GM18507 (cell line): ENCODE measurements at places on chromosomes 1 and 21.

GRCh38 chr1:57300186-57300585 lies 123.7 kb downstream of the DAB1 start:
- DNase-seq = no peak

GRCh38 chr1:210597555-210598134 lies 268.9 kb downstream of the HHAT start:
- no peak for DNase-seq

DNA sequence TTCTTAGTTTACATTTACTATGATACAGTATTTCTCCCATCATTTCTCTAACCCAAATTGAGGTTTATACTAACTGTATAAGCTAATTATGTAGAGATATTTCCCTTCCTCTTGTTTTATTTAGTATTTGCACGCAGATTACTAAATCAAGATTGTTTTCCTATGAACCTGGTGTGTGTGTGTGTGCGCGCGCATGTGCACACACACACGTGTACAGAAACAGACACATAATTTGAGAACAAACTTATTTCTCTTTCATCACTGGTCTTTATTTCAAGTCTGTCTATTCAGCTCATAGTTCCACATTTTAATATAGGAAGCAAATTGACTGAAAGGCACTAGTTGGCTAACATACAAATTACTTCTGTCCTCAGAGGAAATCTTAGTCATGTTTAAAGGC lies 19.7 kb upstream of the COL24A1 start:
- no peak for DNase-seq

DNA sequence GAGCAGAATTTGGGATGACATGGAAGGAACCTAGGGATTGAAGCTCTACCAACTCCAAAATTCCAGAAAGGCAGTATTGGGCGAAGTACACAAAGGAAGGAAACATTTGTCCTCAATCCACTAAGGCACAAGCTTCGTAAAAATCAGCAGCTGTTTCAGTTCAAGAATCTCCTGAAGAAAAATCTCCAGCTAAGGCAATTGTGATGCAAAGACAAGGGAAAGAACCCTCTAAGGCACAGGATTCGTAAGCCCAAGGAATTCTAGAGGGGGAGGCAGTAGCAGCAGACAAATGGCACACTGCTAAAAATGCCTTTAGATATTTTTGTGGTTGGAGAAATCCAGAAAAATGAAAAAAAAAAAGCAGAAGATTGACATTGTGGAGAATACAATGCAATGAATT lies 64.5 kb upstream of the PLPPR5 start:
- no peak for DNase-seq

DNA sequence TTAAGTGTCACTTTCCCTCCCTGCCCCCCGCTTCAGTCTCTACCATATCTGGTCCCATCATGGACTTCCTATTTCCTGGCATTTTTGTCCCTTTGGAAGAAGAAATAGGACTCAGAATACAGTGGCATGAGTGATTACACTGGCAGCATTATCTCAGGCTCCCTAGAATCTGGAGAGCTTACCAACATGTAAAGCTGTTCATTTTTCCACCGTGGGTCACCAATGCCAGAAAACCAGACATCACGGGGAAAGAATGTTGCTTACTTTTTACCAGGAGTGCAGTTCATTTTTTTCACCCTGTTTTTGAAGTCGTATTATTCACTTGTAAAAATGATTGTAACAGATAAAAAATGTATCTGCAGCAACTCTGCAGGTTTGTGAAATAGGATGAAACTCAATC lies 44.8 kb downstream of the BACH1 start:
- DNase-seq = no peak

DNA sequence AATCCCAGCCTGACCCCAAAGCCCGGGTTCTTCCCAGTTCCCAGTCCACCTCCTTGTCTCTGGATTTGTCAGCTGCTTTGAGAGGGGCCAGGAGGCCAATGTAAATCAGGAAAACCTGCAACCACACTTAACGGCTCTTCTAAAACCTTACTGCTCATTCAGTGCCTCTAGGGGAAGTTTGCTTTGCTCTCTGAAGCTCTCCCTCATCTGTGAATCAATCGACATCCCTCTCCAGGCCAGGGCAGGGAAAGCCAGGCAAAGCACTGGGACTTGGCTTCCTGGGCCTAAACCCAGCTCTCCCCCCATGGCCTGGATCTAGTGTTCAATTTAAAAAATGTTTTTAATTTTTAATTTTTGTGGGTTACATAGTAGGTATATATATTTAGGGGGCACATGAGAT lies 9.3 kb downstream of the NKAIN1 start:
- DNase-seq = no peak

- no peak for DNase-seq
Observed at GRCh38 chr1:86756062-86756406, 51.7 kb downstream of the SH3GLB1 start.

- no peak for DNase-seq
Observed at GRCh38 chr1:230715510-230715909, 1.6 kb upstream of the AGT start.

DNA sequence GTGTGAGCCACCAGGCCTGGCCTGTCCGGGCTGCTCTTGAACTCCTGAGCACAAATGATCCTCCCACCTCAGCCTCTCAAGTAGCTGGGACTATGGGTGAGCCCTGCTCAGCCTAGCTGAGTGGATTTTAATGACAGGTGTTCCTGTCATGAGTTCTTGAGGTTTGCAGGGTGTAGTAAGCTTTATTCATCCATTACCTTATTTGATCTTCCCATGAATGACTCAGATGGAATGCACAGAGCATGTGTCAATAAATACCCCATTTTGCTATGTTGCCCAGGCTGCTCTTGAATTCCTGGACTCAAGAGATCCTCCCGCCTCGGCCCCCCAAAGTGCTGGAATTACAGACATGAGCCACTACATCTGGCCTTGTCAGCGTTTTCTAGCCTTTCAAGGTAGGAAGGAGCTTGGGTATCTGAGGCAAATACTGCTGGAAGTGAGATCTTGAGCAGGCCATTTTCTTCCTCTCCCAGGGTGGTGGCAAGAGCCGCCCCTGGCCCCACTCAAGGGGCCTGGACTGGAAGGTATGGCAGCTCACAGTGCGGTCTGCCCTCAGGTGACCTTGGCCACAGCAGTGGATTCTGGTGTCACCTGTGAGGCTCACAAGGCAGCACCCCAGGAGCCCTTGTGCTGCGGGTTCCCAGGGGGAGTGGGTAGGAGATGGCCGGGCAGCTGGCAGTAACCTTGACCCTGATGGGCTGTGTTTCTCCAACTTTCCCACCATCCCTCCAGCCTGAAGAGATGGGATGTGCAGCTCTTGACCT lies 20.0 kb downstream of the PIK3CD start:
- no peak for DNase-seq

GRCh38 chr1:18802231-18802630 lies 57.2 kb downstream of the TAS1R2 start:
- DNase-seq = no peak

DNA sequence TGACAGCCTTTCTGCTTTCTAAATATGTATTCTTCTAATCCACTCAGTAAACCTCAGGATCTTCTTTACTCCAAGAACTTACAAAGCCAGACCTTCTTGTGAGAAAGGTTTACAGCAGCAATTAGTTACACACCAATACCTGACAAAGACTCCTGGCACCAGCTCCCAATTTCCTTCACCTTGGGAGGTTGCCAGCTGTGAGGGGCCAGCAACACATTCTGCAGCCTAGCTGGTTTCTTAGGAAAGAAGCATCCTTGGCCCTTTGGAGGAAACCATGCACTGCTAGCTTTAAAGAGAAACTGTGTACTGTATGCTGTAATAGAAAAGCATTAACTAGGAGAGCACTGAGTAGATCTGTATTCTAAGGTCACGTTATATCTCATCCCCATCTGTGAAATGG lies 10.8 kb downstream of the FYB2 start:
- DNase-seq = no peak

DNA sequence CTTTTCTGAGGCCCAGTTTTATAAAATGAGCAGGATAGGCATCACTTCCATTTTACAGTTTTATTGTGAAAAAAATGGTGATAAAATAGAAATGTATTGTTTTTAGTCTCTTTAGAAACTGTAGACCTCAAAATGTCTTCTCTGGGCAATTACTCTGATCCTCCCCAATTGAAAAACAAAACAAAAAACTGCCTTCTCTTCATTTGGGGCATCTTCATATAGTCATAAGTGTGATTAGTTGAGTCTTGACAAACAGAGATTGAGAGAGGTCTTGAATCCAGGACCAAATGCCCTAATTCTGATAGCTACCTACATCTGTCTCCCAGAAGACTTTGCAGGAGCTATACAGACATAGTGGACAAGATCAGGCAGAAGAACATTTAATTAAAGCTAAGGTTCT lies 62.9 kb downstream of the LRRC8C start:
- DNase-seq = no peak

DNA sequence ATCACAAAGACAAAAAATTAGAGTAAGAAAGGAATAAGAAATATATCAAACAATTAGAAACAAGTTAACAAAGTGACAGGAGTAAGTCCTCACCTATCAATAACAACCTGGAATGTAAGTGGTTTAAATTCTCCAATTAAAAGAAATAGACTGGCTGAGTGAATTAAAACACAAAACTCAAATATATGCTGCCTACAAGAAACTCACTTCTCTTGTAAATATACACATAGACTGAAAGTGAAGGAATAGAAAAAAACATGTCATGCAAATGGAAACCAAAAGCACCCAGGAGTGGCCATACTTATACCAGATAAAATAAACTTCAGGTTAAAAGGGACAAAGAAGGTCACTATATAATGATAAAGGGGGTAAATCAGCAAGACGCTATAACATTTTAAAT lies 43.2 kb upstream of the NUF2 start:
- no peak for DNase-seq

GRCh38 chr1:88746916-88747315 lies 62.8 kb downstream of the PKN2 start:
- DNase-seq = no peak

- peak; percentile 71 for DNase-seq
Observed at GRCh38 chr1:1020000-1020404, at the start of gene AGRN. AGRN (plus strand) TSS chr1:1020120; CDS start chr1:1020173, 53 bp downstream.

DNA sequence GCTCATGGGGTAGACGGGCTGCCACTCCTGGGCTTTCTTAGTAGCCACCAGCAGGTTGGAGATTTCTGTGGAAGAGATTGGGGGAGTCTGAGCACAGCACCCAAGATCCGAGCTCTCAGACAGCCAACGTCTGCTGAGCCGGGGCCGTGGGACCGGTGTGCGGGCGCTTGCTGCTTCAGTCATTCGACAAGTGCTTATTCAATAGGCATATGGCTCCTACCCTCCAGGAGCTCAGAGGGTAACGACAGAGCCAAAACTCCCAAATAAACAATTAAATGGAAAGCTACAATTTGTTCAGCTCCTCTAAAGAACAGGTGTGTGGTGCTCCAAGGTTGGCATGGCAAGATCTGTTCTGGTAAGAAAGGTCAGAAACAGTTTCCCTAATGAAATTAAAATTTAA lies 106.0 kb downstream of the RAVER2 start:
- no peak for DNase-seq

GRCh38 chr1:183656355-183656754 lies 3.2 kb upstream of the APOBEC4 start:
- no peak for DNase-seq

DNA sequence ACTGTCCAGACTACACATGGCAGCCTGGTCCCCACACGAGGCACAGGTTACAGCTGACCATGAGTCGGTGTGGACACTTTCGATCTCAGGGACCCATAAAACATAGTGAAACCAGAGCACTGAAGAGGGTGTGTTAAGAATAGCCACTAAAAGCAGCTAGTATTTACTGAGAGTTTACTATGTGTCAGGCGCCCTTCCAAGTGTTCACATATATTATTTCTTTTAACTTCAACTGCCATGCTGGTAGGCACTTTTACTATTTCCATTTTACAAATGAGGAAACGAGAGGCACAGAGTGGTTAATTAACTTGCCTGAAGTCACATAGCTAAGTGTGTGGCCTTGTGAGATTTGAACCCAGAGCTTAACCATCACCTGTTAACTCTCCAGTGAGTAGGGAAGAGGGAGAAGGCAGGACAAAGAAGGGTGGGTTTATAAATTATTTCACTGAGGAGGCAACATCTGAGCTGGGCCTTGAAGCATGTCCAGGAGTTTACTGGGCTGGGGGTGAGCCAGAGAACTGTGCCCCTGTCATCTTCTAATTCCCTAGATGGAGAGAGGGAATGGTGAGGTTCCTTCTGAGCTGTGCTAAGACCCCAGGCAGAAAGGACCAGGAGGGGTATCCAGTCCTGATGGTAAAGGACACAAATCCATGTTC lies 20.7 kb downstream of the ABCA4 start:
- no peak for DNase-seq

- peak; percentile 56 for DNase-seq
Observed at GRCh38 chr1:21852282-21853130, 40.4 kb downstream of the LDLRAD2 start.

DNA sequence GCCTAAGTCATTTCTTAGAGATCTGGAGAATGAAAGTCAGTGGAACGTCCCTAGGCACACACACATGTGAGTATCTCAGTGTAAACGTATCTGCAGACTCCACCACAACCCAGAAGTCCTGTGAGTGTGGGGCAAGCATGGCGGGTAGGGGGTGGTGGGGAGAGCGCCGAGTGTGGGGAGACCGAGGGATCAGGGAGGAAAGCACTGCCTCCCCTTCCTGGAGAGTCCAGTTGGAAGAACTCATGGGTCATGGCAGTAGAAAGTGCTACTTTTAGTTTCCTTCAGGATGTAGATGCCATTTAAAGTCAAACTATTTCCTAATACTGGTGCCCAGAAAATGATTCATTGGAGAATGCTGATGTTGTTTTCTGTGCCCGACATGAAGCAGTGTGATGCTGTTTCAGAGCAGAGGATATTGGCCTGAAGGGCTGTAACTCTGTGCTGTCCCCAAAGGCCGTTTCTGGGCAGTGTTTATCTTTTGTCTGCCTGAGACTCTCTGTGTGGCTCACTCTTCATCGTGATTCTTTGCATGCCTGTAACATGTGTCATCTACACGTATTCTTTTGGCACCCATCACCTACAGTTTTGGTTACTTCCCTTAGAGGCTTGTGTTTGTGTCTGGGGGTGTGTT lies 45.7 kb upstream of the TSPAN2 start:
- no peak for DNase-seq

GRCh38 chr21:21236996-21237395 lies 238.8 kb downstream of the NCAM2 start:
- DNase-seq = no peak
